ENCODE measurements at places on chromosomes 11 and 22.

DNA sequence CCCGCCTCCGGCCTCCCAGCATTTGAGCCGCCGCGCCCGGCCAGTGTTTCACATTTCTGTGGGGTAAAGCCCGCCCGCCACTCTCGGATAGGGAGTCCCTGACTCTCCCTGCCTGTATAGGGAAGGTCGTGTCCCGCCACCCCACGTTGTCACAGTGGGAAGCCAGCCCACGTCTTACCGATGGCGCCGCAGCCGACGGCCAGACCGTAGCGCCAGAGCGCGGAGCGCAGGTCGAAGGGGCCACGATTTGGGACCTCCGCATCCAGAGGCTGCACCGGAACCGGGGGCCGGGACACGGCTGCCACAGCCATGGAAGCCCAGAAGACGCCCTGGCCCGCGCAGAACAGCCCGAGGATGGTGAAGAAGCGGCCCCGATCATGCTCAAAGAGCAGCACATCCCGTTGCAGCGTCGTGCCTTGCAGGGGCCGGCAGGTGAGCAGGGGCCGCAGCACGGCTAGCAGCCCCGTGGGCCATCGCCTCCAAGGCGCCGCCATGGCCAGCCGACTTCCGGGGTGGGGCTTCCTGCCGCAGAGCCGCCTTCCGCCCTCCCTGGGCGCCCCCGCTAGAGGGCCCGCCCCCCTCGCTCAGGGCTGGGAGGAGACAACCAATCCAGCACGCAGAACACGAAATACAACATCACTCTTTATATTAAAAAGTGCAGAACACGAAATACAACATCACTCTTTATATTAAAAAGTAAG is at the start of gene TMEM223:
Gene TMEM223 (minus strand): TSS at position 506 of the 701 bp plus-strand sequence. CDS start 12 bp downstream, at position 494.
- DNase-seq: peak; percentile 47

DNA sequence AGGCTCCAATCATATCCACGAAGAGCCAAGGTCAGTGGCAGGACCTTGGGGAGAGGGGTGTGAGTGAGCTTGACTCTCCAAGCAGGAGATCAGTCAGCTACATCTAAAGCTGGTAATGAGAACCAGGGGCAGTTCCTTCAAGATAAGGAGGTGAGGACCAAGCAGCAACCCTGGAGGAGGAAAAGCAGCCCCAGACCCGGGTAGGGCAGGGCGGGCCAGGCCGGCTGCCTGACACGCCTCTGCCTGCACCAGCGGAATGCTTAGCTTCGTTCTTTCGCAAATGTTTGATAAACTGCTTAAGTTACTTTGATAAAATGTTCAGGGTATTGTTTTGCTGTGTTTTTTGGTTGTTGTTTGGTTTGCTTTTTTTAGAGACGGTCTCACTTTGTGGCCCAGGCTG is 18.7 kb upstream of the FADD start:
- DNase-seq: no peak

GRCh38 chr11:62143727-62144126 is 19.9 kb downstream of the INCENP start:
- no peak for DNase-seq

GRCh38 chr11:69640260-69640994 is 529 bp upstream of the CCND1 start:
- no peak for DNase-seq

DNA sequence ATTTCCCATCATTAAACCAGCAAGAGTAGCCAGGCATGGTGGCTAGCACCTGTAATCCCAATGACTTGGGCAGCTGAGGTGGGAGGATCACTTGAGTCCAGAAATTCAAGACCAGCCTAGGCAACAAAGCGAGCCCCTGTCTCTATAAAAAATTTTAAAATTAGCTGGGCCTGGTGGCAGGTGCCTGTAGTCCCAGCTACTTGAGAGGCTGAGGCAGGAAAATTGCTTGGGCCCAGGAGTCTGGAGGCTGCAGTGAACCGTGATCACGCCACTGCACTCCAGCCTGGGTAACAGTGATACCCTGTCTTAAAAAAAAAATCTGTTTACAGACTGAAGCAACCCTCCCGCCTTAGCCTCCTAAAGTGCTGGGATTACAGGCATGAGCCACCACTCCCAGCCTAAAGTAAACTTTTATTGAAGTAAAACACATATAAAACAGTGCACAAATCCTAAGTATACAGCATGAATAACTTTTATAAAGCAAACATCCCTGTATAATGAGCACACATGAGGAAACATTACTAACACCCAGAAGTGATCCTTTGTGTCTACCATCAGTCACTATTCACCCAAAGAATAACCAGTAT is 12.6 kb downstream of the UCP3 start:
- DNase-seq: no peak

- no peak for DNase-seq
These were observed 80.1 kb downstream of the GAB2 start for GRCh38 chr11:78337554-78337924.

DNA sequence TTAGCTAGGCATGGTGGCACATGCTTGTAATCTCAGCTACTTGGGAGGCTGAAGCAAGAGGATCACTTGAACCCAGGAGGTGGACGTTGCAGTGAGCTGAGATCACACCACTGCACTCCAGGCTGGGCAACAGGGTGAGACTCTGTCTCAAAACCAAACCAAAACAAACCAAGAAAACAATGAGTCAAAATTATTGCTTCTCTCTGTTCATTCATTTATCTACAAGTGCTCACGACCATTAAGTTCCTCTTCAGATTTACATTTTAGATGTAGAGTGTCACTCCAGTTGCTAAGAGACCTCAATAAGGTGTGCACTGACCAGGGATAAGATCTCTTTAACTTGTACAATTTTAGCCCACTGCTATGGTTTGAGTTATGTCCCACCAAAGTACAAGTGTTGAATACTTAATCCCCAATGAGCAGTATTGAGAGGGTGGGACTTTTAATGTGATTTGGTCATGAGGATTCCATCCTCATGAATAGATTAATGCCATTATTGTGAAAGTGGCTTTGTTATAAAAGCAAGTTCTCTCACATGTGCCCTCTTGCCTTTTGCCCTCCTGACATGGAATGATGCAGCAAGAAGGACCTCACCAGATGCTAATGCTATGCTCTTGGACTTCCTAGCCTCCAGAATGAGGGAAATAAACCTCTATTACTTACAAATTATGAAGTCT is 7.8 kb downstream of the HNRNPUL2 start:
- DNase-seq: no peak

DNA sequence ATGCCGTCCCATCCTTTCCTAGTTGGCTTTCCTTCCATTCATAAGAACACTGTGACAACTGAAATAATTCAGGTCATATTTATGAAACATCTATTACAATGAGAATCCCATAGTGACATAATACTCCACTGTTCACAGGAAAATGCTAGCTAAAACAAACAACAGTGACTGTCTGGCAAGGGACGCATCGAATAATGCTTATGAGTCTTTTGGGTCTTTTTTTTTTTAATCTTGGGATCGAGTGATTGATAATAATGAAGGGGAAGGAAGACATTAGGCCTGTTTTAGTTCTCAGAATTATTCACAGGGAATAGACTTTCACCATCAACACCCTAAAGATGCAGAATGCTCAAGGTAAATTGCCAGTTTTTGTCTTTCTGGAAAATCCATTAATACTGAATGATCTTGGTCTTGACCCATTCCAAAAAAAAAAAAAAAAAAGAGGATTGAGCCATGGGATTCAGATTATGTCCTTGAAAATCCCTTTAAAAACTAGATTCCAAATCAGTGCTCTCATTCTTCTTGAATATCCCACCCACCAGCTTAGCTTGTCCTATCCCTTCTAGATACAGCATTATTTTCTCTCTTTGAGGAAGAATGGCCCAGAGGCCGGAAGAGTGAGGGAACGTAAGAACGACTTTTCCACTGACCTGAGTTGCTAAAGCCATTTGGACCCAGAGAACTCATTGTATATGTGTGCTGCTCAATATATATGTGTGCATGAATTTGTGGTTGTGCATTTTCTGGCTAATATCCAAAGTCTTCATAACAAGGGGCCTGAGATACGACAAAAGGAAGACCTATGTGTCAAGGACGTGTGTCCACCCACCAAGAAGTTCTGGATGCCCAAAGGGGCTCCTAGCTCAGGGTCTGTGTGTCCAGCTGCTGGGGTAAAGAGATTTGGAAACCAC is 35.2 kb upstream of the CREB3L1 start:
- DNase-seq: no peak

DNA sequence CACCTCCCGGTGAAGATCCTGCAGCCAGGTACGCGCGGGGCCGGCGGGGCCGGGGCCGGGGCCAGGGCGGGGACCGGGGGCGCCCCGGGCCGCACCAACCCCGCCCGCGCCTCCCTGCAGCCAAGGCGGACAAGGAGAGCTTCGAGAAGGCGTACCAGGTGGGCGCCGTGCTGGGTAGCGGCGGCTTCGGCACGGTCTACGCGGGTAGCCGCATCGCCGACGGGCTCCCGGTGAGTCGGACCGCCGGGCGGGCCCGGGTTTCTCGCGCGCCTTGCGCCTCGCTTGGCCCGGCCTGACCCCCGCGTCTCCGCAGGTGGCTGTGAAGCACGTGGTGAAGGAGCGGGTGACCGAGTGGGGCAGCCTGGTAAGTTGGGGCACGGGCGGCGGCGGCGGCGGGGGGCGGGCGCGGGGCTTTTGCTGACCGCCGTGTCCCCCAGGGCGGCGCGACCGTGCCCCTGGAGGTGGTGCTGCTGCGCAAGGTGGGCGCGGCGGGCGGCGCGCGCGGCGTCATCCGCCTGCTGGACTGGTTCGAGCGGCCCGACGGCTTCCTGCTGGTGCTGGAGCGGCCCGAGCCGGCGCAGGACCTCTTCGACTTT is 531 bp downstream of the PIM3 start:
- no peak for DNase-seq

GRCh38 chr11:10032935-10033334 is 261.1 kb downstream of the SBF2 start:
- DNase-seq: no peak

DNA sequence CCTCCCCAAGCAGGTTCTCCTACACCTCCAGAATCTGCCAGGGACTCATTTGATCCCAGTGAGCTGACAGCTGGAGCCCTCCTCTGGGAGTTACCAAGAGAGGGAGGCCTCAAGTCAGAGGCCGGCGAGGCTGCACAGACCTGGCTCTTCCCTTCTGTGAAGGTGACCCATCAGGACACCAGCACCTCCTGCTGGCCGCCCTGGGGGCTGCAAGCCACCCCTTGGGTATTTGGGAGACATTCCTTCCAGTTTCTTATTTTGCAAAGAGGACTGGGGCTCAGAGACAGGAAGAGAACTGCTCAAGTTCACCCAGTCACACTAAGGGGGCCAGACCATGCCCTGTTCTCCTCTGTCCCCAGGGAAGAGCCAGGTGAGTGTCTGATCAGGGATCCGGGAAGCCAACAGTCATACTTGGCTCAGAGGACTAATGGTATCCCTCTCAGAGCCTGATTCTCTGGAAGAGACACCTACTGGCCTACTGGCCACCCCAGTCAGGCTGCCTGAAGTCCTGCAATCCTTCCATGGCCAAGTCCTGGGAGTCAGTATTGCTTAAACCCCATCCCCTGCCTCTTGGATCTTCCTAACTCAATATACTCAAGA is 40.5 kb upstream of the RIC3 start:
- DNase-seq: no peak

DNA sequence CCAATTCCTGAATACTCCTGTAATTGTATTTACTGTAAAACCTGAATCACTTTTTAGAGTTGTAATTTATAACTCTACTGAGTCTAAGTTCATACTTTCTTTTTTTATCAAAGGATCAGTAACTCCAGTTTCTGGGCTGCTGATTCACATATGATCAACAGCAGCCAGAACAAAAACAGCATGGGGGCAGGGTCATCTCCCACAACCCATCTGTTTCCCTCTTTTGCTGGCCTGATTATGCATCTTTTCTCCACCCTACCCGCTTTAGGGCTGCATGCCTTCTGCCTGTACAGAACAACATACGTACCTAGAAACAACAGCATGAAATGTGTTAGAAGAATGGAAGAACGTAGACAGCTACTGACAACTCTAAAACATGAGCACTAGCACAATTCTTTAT is 76.0 kb downstream of the MRTFA start:
- no peak for DNase-seq

- DNase-seq: no peak
These were observed 7.3 kb downstream of the CCDC117 start for GRCh38 chr22:28779833-28780232.

- no peak for DNase-seq
These were observed 10.7 kb downstream of the CBX6 start for GRCh38 chr22:38861170-38861876.

GRCh38 chr22:38153821-38154562 is 27.6 kb downstream of the PLA2G6 start:
- DNase-seq: no peak

- DNase-seq: no peak
These were observed 76.0 kb upstream of the WNT7B start for GRCh38 chr22:46052801-46053562.

GRCh38 chr11:67523556-67524479 is 572 bp upstream of the CABP2 start:
- DNase-seq: no peak

GRCh38 chr11:75189911-75190310 is 39.0 kb downstream of the SLCO2B1 start:
- no peak for DNase-seq

GRCh38 chr11:86473991-86474833 is 99.5 kb downstream of the CCDC81 start:
- DNase-seq: no peak

DNA sequence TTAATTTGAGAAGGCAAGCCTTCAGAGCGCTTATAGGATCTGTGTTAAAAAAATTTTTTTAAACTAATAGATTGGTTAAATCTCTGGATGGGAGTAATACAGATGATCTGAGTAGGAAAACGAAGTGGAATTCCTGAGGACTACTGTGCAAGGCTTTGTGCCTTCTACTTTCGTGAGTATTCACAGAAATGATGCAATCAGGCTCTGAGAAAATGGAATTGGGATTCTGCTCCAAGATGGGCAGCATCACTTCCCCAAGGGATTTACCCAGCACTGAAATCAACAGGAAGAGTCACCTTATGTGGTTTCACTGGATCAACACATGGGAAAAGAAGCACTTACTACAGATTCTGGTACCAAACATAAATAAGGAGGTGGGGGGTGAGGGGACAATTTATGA is 12.5 kb downstream of the KMT5B start:
- DNase-seq: no peak

DNA sequence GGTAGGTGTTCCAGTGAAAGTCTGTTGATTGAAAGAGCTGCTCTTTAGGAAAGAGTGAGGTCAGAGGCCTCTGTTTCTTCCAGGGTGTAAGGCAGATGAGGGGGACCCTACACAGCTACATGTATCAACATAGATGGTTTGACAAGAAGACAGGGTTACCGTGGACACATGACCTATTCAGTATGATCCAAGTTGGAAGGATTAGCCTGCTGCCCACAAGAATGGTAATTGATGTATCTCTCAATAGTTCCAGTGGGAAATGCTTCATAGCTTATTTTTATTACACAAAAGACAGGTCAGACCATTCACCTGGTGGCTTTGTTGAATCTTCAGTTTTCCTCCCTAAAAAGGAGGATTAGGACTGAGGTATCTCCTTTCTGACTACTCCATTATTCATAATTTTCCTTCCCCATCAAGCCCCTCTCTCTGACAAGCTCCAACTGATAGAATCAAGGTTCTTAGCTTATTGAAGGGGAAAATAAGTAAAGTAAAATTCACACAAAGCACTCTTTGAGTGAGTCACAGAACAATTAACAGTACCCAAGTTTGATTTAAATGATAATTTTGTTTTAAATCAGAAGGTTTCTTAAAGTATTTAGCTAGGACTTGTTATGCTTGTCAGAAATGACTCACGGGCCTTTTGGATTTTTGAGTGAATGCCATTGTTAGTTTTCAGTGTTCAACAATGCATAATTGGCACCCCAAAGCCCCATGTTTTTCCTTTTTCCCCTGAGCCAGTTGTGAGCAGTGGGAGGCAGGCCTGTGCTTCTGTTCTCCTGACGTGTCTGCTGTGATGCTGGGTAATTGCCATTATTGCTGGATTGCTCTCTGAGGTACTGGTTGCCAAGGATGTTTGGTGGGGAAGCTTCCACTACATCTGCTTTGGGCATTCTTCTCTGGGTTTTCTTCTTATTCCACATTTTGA is 373.2 kb downstream of the DDX10 start:
- DNase-seq: no peak
